ENCODE measurements at places on chromosomes 11 and 22.

- peak; percentile 69 for DNase-seq
Measured at GRCh38 chr11:61071208-61071681, 31.0 kb upstream of the CD5 start.

GRCh38 chr11:111176603-111177002 lies 68.9 kb upstream of the POU2AF2 start:
- no peak for DNase-seq

DNA sequence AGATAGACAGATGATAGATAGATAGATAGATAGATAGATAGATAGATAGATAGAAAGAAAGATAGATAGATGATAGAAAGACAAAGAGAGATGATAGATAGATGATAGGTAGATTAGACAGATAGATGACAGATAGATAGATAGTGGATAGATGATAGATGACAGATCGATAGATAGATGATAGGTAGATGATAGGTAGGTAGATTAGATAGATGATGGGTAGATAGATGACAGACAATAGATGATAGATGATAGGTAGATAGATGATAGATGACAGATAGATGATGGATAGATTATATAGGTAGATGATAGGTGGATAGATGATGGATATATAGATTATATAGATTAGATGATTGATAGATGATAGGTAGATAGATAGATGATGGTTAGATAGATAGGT lies 4.3 kb downstream of the LZTR1 start:
- no peak for DNase-seq

- DNase-seq: no peak
Measured at GRCh38 chr22:19517919-19518611, 6.1 kb downstream of the CLDN5 start.

GRCh38 chr11:113876074-113876797 lies 864 bp upstream of the USP28 start:
- no peak for DNase-seq

DNA sequence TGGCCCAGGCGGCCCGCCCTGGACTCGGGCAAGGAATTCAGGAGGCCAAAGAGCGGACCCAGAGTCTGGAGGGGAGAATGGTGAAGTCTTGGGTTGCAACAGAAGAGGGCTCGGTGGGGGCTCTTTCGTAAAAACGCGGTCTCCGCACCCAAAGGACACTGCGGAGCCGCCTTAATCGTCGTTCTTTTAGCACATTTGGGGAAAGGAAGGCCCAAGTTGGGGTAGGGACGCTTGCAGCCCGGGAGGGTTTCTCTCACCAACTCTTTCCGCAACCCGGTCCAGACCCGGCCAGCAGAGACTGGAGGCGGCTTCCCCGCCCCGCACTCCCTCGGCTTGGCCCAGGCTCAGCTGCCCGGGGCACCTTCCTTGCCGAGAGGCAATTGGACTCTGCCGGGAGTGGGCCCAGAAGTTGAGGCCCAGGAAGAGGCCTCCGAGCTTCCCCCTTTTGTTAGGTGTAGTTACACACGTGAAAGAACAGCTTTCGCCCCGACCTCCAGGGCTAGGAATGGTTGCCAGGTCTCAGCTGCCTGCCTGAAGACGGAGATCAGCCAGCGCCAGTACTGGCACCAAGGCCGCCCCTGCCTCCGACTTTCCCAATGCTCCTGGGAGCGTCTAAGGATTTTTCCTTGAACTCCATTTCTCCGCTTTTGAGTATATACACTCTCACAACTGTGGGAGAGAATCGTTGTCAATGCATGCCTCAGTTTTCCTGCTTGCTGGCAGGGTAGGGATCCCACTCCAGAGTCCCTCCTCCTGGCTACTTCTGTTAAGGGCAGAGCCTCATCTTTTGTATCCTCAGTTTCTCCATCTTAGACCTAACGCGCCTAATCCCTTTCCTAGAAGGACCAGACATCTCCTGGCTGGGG lies 3.7 kb downstream of the ALX4 start:
- no peak for DNase-seq

DNA sequence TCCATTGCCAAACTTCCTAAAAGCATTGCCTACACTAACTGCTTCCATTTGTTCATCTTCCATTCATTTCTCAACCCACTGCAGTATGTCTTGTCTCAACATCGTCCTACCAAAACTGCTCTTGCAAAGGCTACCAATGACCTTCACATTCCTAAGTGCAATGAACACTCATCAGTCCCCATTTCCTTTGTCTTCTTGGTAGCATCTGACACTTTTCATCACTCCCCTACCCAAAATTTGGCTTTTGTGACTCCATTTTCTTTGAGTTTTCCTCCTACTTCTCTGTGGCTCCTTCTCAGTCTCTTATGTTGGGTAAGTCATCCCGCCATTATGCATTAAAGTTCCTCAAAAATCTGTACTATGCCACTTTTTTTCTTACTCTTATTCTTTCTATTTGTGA lies 135.4 kb downstream of the CCDC81 start:
- no peak for DNase-seq

GRCh38 chr22:49959782-49960158 lies 802 bp upstream of the PIM3 start:
- no peak for DNase-seq

DNA sequence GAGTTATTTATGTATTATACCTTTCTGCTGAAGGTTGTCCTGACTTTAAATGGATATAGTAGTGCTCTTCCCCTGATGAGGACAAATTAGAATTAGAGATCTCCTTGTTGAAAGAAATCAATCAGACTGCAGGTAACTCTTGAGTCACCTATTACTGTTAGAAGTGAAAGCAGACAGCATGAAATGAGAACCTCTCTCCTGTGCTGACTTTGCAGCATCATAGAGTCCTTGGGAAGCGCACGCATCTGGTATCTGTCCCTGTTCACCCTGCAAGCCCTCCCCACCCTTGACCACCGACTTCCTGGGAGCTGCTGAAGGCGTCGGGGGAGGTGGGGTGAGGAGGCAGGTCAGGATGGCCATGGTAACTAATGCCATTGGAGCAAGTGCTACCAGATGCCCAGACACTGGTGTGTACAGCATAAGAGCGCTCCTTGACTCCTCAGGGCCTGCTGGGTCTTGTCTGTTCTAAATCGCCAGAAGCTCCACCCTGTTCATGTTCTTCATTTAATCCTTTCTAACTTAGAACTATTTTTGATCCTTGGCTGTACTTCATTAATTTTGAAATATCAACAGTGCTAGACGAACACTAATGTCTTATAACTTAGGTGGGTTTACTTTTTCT lies 143.9 kb downstream of the WNT7B start:
- no peak for DNase-seq

GRCh38 chr11:12106501-12106900 lies 3.9 kb upstream of the MICAL2 start:
- DNase-seq: no peak

- DNase-seq: no peak
Measured at GRCh38 chr22:27850000-27850521, 48.5 kb upstream of the MN1 start.

- DNase-seq: no peak
Measured at GRCh38 chr11:103450241-103450640, 341.0 kb downstream of the DYNC2H1 start.

GRCh38 chr22:30286813-30287647 lies 2.3 kb downstream of the CASTOR1 start:
- DNase-seq: peak; percentile 80

- no peak for DNase-seq
Measured at GRCh38 chr22:44003405-44004103, 20.5 kb upstream of the PARVB start.

GRCh38 chr11:32081129-32081641 lies 9.7 kb upstream of the RCN1 start:
- DNase-seq: no peak
